ENCODE measurements at places on chromosomes 7 and 10.

- H3K36me3 ChIP-seq = no peaks in the 10 kb centered on the region
- H3K27me3 ChIP-seq = no peaks in the 10 kb centered on the region
- DNase-seq = no peak
- H3K4me1 ChIP-seq = no peaks in the 10 kb centered on the region
- H3K4me3 ChIP-seq = no peak overlapping the region
- no peak overlapping the region for H3K27ac ChIP-seq
These were observed 214.9 kb upstream of the ZMIZ1 start for GRCh38 chr10:78853864-78854263.

GRCh38 chr10:71010730-71011129, 122.4 kb upstream of the PCBD1 start:
- no peak for DNase-seq
- H3K27me3 ChIP-seq = no peaks in the 10 kb centered on the region
- no peaks in the 10 kb centered on the region for H3K36me3 ChIP-seq
- no peak overlapping the region for H3K4me3 ChIP-seq

- peaks cover 75% of the 10 kb centered on the region for H3K4me1 ChIP-seq
- no peaks in the 10 kb centered on the region for H3K27me3 ChIP-seq
- H3K27ac ChIP-seq = peak overlapping the region; percentile 97
- no peak overlapping the region for H3K4me3 ChIP-seq
These were observed 21.8 kb downstream of the PWWP2B start for GRCh38 chr10:132418527-132419416.

DNA sequence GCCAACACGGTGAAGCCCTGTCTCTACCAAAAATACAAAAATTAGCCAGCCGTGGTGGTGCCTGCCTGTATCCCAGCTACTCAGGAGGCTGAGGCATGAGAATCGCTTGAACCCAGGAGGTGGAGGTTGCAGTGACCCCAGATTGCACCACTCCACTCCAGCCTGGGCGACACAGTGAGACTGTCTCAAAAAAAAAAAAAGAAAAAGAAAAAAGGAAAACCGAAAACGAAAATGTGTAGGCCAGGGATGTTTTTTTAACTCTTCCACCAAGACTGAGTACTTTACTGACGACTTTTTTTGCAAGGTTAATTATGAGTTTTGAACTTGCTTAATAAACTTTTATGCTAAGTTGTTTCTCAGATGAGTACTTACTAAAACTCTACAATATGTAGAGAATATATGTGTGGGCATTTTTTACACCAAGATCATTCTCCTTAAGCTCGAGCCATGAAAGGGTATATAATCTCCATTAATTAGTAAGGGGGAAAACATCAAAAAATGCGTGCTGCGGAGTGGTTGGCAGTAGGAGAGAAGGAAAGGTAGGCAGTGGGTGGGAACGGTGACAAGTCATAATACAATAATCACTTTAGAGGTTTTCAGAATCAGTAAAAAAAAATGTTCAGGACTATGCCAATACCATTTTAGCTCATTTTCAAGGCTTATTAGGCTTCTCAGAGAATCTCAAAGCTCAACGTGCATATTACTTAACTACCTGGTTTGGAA, 8.6 kb upstream of the ADRB1 start:
- no peaks in the 10 kb centered on the region for H3K4me1 ChIP-seq
- H3K36me3 ChIP-seq = no peaks in the 10 kb centered on the region
- H3K27ac ChIP-seq = no peak overlapping the region
- no peak for DNase-seq
- H3K27me3 ChIP-seq = no peaks in the 10 kb centered on the region
- no peak overlapping the region for H3K4me3 ChIP-seq

DNA sequence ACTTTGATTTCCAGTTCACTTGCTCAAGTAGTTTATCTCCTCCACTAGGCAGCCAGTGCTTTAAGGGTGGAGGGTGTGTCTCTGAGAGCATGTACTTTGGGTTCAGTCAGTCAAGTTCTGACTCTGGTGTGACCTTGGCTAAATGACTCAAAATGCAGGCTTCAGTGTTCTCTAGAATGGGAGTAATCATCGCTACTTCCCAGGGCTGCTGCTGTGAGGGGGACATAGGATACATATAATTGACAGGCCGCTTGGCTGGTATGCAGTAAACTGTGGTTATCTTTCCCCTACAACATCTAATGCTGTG, 3.5 kb downstream of the PTPRE start:
- no peak overlapping the region for H3K27ac ChIP-seq
- H3K4me3 ChIP-seq = no peak overlapping the region
- no peaks in the 10 kb centered on the region for H3K27me3 ChIP-seq
- no peak for DNase-seq
